Naive thymus-derived CD4-positive, alpha-beta T cell (primary cell): ENCODE measurements at places on chromosomes 12 and 14. TPM values are rescaled to one million over a fixed set of nuclear protein-coding genes. Genes with fewer than 3 reads are reported as not detected.

The AMHR2 gene
- not detected in 2 replicates for total RNA-seq

The A2ML1 gene
- total RNA-seq = not detected in 2 replicates

The R3HDM2 gene
- total RNA-seq = 69.2 and 74.9 TPM in 2 replicates

The SOAT2 gene
- 0.23 and 0.46 TPM in 2 replicates for total RNA-seq

The BIN2 gene
- 255 TPM for total RNA-seq

The SLCO1B3 gene
- total RNA-seq = not detected

The TAMALIN gene
- 33.7 TPM for total RNA-seq

The DPPA3 gene
- not detected for total RNA-seq

The TAS2R20 gene
- 2.1 TPM for total RNA-seq

The PLA2G1B gene
- total RNA-seq = not detected

The EDDM3A gene
- not detected for total RNA-seq

The AP5M1 gene
- 52.1 and 55.3 TPM in 2 replicates for total RNA-seq

The CIROP gene
- not detected for total RNA-seq

The PRH2 gene
- total RNA-seq = not detected

The CHURC1 gene
- 73.1 TPM for total RNA-seq

The SLC5A8 gene
- not detected for total RNA-seq

The NFATC4 gene
- total RNA-seq = not detected

The GALNT16 gene
- 0.07 TPM in 1 of 2 replicates, not detected in the other for total RNA-seq

The GUCY2C gene
- not detected in 2 replicates for total RNA-seq

The HSPA2 gene
- 0.64 TPM for total RNA-seq

The KRT72 gene
- 149 TPM for total RNA-seq

The NPFF gene
- not detected for total RNA-seq

The SPIC gene
- total RNA-seq = not detected

The GPR132 gene
- 45.2 TPM for total RNA-seq

The PROX2 gene
- total RNA-seq = not detected

The ANP32D gene
- not detected for total RNA-seq

The NKX2-1 gene
- total RNA-seq = not detected

The TAS2R50 gene
- 1.5 TPM for total RNA-seq

The TEX22 gene
- total RNA-seq = 6.5 TPM

The OR10P1 gene
- not detected for total RNA-seq
